DMS 273 treated with DMSO at 0.1 percent for 48 hours (cell line): ENCODE measurements at places on chromosomes 7 and 10.
A peak's percentile ranks its signal among the peaks of the same experiment; 100 is the strongest.

- DNase-seq: no peak
Measured at GRCh38 chr7:91249506-91250233, 14.6 kb upstream of the FZD1 start.

- DNase-seq: peak; percentile 6
Measured at GRCh38 chr7:77320714-77321113, 95.4 kb downstream of the GSAP start.

DNA sequence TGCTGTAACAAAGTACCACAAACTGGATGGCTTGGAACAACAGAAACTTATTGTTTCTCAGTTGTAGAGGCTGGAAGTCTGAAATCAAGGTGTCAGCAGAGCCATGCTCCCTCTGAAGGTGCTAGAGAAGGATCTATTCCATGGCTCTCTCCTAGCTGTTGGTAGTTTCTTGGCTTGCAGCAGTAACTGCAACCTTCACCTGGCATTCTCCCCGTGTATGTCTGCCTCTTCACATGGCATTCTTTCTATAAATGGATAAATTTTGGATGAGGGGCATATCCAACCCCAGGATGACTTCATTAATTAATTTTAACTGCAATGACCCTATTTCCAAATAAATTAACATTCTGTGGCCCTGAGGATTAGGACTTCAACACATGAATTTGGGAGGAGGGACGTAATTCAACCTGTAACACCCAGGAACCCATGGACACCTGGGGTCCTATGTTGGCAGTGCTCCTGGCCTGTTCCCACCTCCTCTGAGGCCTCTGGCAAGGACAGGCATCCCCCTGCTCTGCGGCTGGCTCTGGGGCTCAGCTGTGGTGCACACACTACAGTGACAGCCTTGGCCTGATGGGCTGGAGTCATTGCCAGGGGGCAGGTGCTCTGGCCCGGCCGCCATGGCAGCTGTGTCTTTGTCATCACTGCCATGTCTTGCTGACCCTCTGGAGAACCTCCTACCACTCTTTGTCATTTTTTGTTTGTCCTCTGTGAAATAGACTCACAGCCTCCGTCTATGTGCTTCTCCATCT, 30.8 kb downstream of the LSMEM1 start:
- DNase-seq: no peak

GRCh38 chr10:128463991-128464760, 338.0 kb upstream of the MKI67 start:
- DNase-seq: no peak

DNA sequence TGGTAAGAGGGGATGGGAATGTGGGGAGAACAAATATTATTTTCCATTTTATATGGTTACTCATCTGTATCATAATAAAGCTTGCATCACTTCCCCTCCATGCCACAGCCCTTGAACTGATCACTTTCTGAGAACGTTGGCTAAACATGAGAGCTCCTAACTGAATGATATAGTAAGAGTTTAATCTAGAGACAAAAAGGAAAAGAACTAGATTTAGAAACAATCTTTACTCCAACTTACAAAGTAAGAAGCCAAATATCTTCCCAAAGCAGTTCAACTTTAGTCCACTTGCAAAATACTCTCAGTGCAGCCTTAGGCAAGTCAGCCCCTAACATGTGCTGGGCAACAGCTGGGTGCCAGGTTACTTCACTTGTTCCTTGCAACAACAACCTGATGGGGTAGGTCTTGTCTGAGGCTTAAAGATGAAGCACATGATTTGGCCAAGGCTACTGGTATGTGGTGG, 20.3 kb downstream of the SMURF1 start:
- DNase-seq: no peak

GRCh38 chr7:140230516-140230860, 53.7 kb upstream of the KDM7A start:
- DNase-seq: no peak

GRCh38 chr10:18203471-18203870, 63.2 kb downstream of the CACNB2 start:
- no peak for DNase-seq

DNA sequence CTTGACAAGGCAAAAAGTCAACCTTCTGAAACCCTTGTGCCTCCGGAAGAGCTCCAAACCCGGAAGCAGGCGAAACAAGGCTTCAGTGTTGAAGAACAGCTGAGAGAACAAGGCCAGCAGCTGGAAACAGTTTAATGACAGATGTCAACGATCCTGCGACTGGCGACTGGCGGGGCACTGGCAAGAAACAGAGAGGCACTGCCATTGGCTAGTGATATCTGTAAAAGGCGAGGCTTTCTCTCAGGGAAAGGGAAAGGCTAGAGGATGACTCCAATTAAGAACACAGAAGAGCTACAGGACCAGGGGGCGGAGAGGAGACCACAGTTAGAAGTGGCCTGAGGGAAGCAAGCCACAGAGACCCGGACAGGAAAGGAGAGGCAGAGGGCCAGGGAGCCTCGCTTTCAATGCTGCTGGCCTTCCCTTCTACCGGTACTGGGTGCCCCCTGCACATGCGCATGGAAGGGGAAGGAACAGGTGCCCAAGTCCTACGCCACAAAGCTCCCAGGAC, 19.4 kb downstream of the ITGB1 start:
- DNase-seq: no peak

- DNase-seq: peak; percentile 6
Measured at GRCh38 chr7:135682191-135682590, 19.9 kb downstream of the STMP1 start.

DNA sequence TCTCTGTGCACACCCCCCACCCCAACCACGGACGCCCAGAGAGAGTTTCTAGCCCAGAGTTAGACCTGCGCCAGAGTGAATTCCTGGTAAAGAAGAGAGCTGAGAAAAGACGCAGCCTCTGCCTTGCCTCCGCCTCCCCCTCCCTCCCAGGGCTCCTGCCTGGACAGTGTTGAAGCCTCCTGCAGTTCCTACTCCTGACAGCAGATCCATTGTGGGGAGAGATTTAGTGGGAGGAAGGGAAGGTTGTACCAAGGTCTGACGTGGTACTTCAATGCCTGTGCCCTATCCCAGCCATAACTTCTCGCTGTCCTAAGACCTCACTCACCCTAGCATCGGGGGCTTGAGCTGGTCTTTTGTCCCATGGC, 952 bp downstream of the SRRM3 start:
- DNase-seq: no peak

GRCh38 chr10:520402-520787, 169.1 kb downstream of the DIP2C start:
- DNase-seq: peak; percentile 42

GRCh38 chr10:63168821-63169462, 35.8 kb downstream of the NRBF2 start:
- DNase-seq: no peak

- DNase-seq: no peak
Measured at GRCh38 chr10:59087486-59087885, 89.0 kb upstream of the PHYHIPL start.

DNA sequence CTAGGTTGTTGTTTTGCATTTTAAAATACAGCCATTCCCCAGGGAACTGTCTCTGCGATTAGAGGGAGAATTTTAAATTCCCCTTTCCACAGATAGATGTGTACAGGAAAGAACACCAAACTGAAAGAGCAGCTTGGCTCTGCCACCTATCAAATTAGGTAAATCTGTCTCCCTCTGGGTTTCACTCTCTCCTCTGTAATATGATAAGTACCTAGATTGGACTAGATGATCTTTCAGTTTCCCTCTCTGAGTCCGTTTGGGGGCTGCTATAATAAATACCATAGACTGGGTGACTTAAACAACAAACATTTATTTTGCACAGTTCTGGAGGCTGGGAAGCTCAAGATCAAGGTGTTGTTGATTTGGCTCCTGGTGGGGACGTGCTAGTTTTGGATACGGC, 186.0 kb downstream of the KIF20B start:
- DNase-seq: no peak

DNA sequence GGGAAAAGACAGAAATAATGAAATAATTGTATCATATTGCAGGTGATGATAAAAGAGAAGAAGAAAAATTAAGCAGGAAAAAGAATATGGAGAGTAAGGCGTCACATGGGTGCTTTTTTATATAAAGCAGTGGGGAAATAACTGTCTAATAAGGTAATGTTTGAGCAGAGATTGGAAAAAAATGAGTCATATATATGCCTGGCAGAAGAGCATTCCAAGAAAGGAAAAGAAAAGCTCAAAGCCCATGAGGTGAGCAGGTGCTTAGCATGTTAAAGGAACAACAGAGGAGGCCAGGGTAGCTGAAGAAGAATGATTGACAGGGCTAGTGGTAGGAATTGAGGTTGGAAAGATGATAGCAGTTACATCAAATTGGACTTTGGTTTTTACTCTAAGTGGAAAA, 739.5 kb downstream of the SORCS1 start:
- no peak for DNase-seq

DNA sequence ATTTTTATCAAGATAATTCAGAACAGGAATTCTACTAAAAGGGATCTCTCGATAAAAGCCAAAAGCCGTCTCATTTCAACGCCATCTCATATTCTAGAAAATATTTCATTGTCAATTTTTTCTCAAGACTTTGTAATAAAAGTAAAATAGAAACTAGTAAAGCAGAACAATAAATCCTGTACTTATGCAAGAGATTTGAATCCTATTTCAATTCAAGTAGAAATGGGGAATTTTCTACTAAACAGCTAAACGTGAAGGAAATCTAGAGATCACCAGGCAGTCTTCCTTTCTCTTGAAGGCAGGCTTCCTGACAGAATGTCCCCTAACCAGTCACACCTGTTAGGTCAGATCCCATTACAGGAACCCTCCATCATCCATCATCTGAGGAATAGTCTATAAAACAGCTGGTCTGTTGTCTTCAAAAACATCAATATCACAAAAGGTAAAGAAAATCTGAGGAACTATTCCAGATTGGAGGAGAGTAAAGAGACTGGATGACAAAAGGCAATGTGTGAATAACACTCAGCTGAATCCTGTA, 23.7 kb downstream of the USP6NL start:
- no peak for DNase-seq

DNA sequence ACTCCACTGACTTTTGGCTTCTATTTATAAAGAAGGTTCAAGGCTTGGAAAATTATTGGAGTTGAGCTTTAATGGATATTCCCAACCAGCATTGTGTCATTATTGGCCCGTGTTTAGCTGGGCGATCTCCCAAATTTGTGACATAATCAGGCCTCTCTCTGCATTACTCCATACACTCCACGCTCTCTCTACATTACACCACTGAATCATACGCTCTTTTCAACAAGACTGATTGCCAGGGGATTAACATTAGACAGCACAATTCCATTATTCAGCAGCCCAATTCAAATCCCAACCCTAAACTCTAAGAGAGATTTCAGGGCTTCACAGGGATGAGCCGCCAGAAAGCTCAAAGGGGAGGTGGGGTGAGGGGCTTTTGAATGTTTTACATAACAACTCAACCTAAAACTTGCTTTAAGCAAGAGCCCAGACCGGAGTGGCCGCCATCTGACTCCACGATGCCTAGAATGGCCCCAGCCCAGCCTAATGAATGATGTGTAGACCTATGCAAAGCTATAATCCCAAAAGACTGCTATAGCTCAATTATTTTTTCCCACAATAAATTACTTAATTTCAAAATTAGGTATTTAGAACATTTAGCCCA, 61.8 kb downstream of the FGFR2 start:
- DNase-seq: no peak

DNA sequence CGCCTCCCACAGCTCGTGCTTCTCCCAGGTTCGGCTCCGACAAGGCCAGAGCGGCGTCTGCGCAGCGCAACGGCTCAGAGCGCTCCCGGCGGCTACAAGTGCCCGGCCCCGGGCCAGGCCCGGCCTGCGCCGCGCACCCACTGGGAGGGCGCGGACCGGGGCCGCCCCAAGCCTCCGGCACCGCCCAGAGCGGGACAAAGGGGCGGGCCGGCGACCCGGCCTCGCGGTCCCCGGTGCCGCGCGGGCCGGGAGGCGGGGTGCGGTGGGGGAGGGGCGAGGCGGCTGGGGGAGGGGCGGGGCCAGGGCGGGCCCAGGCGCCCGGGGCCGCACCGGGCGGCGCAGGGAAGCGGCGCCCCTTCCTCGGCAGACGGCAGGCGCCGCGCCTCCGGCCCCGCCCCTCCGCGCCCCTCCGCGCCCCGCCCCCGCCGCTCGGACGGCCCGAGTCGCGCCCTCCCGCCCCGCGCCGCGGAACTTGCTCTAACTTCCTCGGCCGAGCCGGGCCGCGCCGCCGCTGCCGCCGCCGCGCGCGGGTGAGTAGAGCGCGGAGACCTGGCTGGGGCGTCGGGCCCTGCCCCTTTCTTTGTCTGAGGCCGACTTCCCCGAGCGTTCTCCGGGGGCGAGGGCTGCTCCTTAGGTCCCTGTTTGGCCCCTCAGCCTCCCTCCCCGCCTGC, at the start of gene TSPAN14:
Gene TSPAN14 (plus strand): TSS at position 469 of the 671 bp plus-strand sequence. CDS start 34,924 bp downstream, outside the sequence.
- no peak for DNase-seq

DNA sequence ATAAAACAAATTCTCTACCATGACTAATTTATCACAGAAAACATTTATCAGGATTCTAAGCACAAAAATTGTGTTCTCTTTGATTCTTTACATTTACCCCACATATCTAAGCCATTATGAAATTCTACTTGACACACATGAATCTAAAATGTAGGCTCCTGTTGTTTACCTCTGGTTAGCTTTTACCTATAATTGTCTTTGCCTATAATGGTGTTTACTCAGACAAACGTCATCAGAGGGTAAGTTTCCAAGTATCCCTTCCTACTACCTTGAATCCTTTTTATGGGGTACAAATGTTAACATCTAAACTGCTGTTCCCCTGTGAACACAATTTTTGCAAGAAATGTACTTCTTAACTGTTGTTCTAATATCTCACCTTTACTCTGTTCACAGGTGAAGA, 63.5 kb downstream of the MINDY3 start:
- no peak for DNase-seq

DNA sequence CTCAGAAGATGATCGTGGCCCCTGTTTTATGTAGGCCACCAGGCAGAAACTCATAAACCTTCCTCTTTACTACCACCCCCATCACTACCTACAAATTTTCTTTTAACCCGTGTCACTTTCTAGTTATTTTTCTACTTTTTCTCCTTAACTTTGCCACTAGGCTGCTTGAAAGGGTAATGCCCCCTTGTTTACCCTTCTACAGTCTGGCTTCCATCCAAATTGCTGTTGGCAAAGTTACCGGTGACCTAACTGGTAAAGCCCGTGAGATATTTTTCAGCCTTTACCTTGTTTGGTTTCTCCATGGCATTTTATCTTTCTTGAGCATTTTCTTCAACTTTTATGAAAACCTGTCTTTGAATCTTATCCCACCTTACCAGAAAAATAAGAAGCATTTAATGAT, 153.0 kb downstream of the WNT2 start:
- DNase-seq: peak; percentile 12

- no peak for DNase-seq
Measured at GRCh38 chr7:69603351-69603750, 5.1 kb downstream of the AUTS2 start.

- DNase-seq: no peak
Measured at GRCh38 chr7:95843286-95843685, 70.9 kb downstream of the DYNC1I1 start.

- no peak for DNase-seq
Measured at GRCh38 chr10:69470463-69471384, 19.5 kb downstream of the TSPAN15 start.
